ENCODE measurements at places on chromosomes 1 and 21.

GRCh38 chr1:150268340-150268704 lies 494 bp downstream of the APH1A start:
- no peak for DNase-seq

GRCh38 chr21:37582590-37582989 lies 216.0 kb downstream of the DYRK1A start:
- DNase-seq = no peak

- DNase-seq = no peak
These were observed 29.2 kb upstream of the CNTN2 start for GRCh38 chr1:205013683-205014367.

- DNase-seq = no peak
These were observed 20.9 kb upstream of the RGL1 start for GRCh38 chr1:183783767-183784637.

DNA sequence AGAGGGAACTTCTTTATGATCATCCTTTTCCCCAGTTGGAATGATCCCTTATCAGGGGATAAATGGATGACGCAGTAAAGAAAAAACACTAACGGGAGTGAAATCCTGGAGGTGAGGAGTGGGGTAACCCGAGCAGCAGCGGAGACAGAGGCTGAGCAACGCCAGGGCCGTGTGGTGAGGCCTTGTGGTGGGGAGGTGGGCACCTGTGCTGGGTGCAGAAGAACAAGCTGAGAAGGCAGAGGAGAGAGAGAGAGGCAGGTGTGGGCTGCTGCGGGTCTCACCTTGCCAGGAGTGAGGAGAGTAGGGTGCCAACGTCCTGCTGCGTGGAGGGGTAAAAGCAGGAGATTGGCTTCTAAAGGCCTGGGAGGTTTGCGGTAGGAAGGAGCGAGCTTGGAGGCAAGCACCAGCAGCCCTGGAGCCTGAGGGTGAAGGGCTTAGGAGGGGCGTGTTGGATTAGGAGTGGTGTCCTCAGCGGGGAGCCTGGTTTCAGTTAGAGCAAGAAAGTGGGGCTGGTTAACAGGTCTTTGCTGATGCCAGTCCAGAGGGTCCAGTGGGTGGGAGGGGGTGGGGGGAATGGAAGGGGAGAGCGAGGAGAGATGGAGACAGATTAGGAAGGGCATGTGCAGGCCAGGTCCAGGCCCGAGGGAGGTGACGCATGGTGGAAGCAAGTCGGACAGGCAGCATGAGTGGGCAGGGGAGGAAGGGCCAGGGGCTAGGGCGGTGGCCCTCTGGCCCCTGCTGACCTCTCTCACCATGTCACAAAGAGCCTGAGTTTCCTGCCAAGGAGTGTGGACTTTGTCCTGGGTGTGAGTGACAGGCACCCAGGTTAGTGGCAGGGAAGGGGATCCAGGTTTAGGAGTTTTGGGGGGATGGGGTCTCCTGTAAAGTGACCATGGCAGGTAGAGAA lies 36.7 kb upstream of the LHX4 start:
- DNase-seq = no peak

- no peak for DNase-seq
These were observed 1.4 kb downstream of the ESRRG start for GRCh38 chr1:216721863-216722262.

DNA sequence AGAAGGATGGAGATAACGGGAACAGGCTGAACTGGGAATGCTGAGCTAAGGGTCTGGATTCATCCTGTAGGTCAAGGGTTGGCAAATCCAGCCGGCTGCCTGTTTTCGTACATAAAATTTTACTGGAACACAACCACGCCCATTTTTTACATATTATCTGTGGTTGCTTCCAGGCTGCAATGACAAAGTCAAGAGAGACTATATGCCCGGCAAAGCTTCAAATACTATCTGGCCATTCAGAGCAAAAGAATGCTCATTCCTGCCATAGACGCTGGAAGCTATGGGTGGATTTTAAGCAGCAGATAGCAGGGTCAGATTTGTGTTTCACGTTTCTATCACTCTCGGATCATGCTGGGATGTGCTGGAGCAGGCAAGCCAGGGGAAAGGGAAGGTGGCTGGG lies 137.9 kb upstream of the EDN2 start:
- DNase-seq = no peak

DNA sequence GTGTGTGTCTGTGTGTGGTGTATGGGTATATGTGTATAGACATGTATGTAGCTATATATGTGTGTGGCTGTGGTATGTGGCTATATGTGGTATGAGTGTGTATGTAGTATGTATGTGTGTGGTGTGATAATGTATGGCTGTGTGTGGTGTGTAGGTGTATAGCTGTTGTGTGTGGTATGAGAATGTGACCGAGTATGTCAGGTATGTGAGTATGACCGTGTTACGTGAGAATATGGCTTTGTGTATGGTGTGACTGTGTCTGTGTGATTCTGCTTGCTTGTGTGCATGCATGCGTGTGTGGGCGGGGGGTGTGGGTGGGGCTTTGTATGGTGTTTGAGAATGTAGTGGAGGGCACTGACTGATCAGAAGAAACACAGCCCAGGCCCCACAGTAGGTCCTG lies 3.5 kb downstream of the ZNF691 start:
- DNase-seq = no peak

DNA sequence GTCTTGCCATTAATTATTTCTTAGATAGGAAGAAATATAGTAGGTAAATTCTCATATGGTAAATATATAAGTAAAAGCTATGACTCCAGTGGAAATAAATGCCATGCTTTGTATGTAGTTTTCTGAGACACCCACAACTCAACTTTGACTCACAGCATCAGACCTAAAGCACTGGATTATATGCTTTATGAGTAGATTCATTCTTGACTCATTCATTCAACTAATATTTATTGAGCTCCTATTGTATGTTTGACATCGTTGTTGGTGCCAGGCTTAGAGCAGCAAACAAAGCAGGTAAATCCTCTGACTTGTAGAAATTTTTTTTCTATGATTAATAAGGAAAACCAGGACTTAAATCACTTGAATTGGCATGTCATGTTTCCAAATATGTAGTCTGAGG lies 211.4 kb downstream of the PTPRC start:
- DNase-seq = no peak

DNA sequence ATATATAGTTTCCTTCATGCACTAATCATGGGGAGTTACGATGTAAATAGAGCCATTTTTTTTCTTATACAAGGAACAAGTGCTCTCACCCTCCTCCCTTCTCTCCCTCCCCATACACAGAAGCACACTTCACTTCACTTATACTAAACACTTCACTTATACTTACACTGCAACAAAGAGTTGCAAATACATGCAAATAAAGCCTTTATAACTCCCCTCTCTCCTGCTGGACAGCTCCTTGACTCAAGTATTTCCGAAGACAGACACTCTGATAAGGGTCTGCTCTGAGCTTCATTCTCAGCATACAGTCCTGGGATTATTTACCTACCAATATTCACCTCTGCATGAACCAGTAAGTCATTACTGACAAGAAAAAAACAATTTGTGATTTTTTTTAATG lies 35.6 kb upstream of the ERG start:
- DNase-seq = no peak
